Frontal cortex (tissue), 4 donors: ENCODE measurements at places on chromosomes 7 and 10. TPM values are rescaled to one million over a fixed set of nuclear protein-coding genes. Genes with fewer than 3 reads are reported as not detected.

DNA sequence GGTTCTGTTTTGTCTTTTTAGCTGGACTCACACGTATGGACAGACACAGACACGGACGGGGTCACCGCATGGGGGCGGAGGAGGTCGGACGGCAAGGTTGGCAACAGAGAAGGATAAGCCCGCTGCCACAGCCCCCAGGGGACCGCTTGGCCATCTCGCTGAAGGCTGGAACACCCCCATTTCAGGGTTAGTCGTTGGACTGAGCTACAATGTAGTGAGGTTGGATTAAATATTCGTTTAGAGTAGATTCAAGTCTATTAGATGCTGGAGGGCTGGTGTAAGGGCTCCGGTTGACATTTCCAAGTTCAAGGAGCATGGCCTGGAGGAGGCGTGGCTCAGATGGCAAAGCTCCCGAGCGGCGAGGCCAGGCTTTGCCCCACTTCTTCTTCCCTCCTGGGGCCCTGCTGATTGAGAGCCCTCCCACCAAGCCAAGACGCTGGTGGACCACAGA lies 35.2 kb downstream of the PPIF start:
- DNase-seq = no peak

- DNase-seq = no peak
Observed at GRCh38 chr7:79132844-79133451, 320.5 kb downstream of the MAGI2 start.

DNA sequence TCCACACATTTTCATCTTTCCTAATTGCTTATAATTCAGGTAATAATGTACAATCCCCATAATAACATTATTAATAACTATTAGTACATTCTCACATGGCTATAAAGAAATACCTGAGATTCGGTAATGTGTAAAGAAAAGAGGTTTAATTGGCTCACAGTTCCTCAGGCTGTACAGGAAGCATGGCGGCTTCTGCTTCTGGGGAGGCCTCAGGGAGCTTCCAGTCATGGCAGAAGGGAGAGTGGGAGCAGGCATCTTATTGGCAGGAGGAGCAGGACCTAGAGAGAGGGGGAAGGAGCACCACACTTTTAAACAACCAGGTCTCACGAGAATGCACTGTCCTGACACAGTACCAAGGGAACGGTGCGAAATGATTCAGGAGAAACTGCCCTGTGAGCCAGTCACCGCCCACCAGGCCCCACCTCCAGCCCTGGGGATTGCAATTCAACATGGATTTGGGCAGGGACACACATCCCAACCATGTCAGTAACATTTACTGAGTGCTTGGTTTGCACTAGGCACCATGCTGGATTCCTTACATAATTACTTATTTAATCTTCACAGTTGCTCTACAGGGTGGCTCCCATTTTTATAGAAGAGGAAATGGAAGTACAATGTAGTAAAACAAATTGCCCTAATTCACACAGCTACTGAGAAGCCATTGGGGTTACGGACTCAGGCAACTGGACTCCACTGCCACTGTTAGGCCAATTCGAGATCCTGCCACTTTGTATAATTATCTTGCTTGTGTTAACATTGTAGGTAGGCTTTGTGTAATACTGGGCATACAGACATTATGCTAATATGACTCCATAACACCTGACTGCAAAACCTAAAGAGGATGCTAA lies 8.7 kb upstream of the ESYT2 start:
- no peak for DNase-seq

- DNase-seq = no peak
Observed at GRCh38 chr10:91077549-91078071, 142.9 kb upstream of the PCGF5 start.

Gene ASB10
- not detected for total RNA-seq

- DNase-seq = no peak
Observed at GRCh38 chr10:19500959-19501358, 315.3 kb upstream of the PLXDC2 start.

Gene MACROH2A2
- 48.9 TPM for total RNA-seq

Gene GPR26
- 5.3 TPM for total RNA-seq

- DNase-seq = no peak
Observed at GRCh38 chr10:24834869-24835268, 111.2 kb upstream of the ARHGAP21 start.
